Anterior cingulate cortex (tissue), 58 donors: ENCODE measurements at places on chromosomes 12 and 14.
A peak's percentile ranks its signal among the peaks of the same experiment; 100 is the strongest.

GRCh38 chr12:67647181-67647798 lies 1.3 kb upstream of the DYRK2 start:
- DNase-seq: no peak

DNA sequence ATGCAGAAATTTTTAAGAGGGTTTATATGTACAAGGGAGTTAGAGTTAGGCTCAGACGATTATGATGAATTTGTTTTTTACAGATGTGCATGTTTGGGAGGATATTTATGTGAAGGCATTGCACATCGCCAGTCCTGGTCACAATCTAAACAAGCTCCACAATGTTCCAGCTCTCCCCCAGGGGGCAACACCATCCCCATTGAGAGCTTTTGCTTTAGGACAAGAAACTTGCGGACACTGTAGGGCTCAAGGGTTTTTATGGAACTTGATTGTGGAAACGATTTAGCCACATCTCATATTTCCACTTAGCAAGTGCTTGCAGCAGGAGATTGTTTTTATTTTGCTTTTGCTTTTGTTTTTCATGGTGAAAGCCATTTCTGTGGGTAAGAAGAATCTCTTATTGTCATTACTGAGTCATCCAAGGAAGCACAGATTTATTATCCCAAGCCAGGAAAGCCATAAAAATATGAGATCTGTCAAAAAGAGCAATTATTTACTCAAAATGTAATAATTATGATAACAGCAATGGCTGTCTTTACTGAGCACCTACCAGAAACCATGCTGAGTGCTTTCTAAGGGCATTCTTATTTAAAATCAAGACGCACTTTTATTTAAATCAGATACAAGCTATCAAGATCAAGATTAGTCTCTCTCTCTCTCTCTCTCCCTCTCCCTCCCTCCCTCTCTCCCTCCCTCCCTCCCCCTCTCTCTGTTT lies 276.7 kb upstream of the SRRM4 start:
- no peak for DNase-seq

GRCh38 chr12:25979059-25979458 lies 20.6 kb downstream of the RASSF8 start:
- DNase-seq: no peak

- no peak for DNase-seq
Observed at GRCh38 chr14:88196925-88197324, 126.1 kb downstream of the KCNK10 start.

DNA sequence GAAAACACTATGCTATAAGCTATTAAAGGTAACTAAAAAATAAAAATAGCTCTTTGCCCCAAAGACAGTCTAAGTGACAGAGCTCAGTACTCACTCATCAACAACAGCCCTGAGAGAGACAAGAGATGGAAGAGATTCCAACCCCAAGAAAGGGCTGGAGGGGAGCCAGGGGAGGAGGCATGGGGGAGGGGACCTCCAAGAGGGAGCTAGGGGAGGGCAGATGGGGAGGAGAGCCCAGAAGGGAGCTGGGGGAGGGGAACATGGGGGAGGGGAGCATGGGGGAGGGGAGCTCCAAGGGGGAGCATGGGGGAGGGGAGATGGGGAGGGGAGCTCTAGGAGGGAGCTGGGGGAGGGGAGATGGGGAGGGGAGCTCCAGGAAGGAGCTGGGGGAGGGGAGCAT lies 7.7 kb downstream of the SSH1 start:
- no peak for DNase-seq

DNA sequence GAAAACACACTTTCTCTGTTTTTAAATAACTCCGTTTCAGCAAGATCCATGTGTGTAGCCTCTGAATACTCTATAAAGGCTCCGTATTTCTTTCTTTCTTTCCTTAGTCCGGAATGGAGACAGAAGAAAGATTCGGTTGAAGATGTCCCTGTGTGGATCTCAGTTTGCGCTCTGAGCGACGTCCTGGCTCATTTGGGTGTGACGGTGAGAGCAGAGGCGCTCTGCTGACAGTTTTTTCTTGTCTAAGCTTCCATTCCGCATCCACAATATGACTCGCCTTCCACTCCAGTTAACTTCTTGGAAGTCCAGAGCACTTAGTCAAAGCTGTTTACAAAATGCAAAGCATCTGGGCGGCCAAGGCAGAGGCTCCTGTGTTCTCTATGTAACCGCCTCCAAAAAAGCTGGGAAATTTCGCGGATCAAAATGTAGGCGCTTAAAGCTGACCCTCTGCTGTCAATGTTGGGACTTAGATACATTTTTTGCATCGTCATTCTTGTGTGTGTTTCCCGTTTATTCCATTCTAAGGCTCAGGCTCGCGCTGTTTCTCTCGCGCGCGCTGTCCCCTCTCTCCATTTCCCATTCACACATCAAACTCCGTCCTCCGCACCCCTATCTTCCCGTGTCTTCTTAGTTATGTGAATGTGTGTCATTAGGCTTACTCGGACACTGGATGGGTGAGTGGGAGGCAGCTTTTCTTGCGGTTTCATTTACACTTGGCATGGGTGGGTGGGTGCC lies 880 bp upstream of the FLRT2 start:
- no peak for DNase-seq

- DNase-seq: no peak
Observed at GRCh38 chr12:50611021-50611744, 106.4 kb downstream of the DIP2B start.

GRCh38 chr12:112419297-112420133 lies 768 bp downstream of the PTPN11 start:
- DNase-seq: no peak

- DNase-seq: no peak
Observed at GRCh38 chr12:17640615-17641014, 449.4 kb downstream of the RERGL start.

- no peak for DNase-seq
Observed at GRCh38 chr12:90791445-90791844, 163.5 kb downstream of the CCER1 start.

DNA sequence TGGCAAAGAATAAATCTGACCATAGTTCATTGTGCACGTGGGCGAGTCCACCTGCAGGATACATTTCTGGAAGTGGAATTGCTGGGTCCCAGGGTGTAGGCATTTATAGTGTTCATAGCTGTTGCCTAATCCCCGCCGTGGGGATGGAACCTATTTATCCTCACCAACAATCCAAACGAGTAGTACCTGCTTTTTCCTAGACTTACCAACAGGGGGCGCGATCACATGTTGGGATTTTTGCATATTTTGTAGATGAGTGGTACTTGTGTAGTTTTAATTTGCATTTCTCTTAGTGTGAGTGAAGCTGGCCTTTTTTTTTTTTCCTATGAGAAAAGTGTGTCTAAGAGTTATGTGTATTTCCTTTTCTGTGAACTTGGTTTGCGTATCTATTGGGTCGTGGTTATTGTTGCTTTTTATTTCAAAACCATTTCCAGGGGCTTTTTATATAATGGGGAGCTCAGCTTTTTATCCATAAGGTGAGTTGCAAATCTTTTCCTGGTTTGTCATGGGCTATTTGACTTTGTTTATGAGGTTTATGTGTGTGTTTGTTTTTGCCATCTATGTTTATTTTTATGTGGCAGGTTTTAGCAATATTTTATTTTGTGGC lies 67.2 kb downstream of the CCDC92 start:
- peak; percentile 18 for DNase-seq

GRCh38 chr12:3259973-3260372 lies 182.8 kb downstream of the TSPAN9 start:
- no peak for DNase-seq

DNA sequence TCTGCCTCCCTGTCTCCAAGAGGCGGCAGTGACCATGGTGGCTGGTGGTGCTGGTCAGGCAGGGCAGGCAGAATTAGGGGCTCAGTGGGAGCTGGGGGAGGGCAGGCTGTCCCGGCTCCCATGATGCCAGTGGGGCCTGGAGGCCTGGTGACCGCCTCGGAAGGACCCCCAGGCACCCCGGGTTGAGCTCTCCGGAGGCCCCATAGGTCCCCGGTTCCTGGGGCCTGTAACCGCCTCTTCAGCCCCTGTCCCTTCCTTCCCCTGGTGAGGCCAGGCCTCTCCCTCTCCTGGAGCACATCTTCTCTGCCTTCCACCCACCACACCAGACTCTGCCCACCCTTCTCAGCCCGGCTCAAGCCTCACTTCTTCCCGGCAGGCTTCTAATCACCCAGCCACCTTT lies 117.7 kb upstream of the GSC start:
- no peak for DNase-seq

GRCh38 chr14:101738703-101739320 lies 22.7 kb upstream of the PPP2R5C start:
- no peak for DNase-seq

GRCh38 chr14:24441485-24441884 lies 1.1 kb downstream of the SDR39U1 start:
- DNase-seq: no peak

DNA sequence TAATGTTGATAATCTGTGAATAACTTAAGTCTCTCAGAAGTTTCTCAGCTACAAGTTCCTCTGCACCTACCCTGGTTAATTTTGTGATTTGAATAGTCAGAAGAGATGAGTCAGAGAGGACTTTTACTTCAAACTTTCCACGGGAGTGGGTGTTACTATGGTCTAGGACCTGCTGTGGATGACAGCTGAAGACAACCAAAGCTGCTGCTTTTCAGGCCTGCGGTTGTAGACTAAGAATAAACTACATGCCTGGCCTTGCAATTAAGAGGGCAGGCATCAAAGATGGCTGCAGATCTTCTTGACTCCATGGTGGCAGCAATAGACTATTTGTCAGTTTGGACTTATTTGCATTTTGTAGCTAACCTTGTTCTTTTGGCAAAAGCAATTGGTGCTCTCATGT lies 227.1 kb upstream of the KRR1 start:
- DNase-seq: no peak

GRCh38 chr12:53212931-53213330 lies 5.9 kb upstream of the ITGB7 start:
- no peak for DNase-seq

- DNase-seq: no peak
Observed at GRCh38 chr12:223841-224240, 9.9 kb upstream of the SLC6A12 start.

GRCh38 chr14:101590616-101591015 lies 29.3 kb downstream of the DIO3 start:
- DNase-seq: no peak
